Thymus (tissue), 14 donors: ENCODE measurements at places on chromosomes 1 and 21. TPM values are rescaled to one million over a fixed set of nuclear protein-coding genes. Genes with fewer than 3 reads are reported as not detected.

GRCh38 chr1:49098866-49099265 lies 322.2 kb upstream of the BEND5 start:
- no peak for DNase-seq
- no peak overlapping the region for H3K4me3 ChIP-seq
- no peak overlapping the region for H3K27ac ChIP-seq
- H3K4me1 ChIP-seq = no peaks in the 10 kb centered on the region
- no peaks in the 10 kb centered on the region for H3K36me3 ChIP-seq

Gene OR14K1
- not detected for total RNA-seq

GRCh38 chr1:38088366-38088765 lies 41.8 kb upstream of the POU3F1 start:
- no peak overlapping the region for H3K4me3 ChIP-seq
- no peaks in the 10 kb centered on the region for H3K4me1 ChIP-seq
- no peaks in the 10 kb centered on the region for H3K36me3 ChIP-seq
- no peaks in the 10 kb centered on the region for H3K27me3 ChIP-seq
- DNase-seq = no peak

GRCh38 chr1:244887281-244887680 lies 22.9 kb upstream of the HNRNPU start:
- H3K4me3 ChIP-seq = no peak overlapping the region
- H3K27me3 ChIP-seq = no peaks in the 10 kb centered on the region
- H3K4me1 ChIP-seq = no peaks in the 10 kb centered on the region
- H3K36me3 ChIP-seq = no peaks in the 10 kb centered on the region

GRCh38 chr1:28380394-28380793 lies 10.9 kb downstream of the PHACTR4 start:
- no peaks in the 10 kb centered on the region for H3K4me1 ChIP-seq
- DNase-seq = no peak
- no peak overlapping the region for H3K4me3 ChIP-seq
- H3K27me3 ChIP-seq = no peaks in the 10 kb centered on the region

DNA sequence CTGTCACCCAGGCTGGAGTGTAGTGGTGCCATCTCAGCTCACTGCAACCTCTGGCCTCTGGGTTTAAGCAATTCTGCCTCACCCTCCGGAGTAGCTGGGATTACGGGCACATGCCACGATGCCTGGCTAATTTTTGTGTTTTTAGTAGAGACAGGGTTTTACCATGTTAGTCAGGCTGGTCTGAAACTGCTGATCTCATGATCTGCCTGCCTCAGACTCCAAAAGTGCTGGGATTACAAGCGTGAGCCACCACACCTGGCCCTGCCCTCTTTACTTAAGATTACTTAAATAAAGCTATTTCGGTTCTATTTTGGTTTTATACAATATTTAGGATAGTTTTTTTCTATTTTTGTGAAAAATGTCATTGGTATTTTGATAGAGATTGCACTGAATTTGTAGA lies 15.3 kb upstream of the KCTD3 start:
- DNase-seq = no peak
- H3K27ac ChIP-seq = no peak overlapping the region
- H3K4me1 ChIP-seq = no peaks in the 10 kb centered on the region

Gene NDUFV3
- total RNA-seq = 19.8 TPM
